Tibial nerve (tissue), 4 donors: ENCODE measurements at places on chromosomes 4 and X.

- DNase-seq: no peak
Observed at GRCh38 chrX:48509245-48509590, 426 bp downstream of the PORCN start.

DNA sequence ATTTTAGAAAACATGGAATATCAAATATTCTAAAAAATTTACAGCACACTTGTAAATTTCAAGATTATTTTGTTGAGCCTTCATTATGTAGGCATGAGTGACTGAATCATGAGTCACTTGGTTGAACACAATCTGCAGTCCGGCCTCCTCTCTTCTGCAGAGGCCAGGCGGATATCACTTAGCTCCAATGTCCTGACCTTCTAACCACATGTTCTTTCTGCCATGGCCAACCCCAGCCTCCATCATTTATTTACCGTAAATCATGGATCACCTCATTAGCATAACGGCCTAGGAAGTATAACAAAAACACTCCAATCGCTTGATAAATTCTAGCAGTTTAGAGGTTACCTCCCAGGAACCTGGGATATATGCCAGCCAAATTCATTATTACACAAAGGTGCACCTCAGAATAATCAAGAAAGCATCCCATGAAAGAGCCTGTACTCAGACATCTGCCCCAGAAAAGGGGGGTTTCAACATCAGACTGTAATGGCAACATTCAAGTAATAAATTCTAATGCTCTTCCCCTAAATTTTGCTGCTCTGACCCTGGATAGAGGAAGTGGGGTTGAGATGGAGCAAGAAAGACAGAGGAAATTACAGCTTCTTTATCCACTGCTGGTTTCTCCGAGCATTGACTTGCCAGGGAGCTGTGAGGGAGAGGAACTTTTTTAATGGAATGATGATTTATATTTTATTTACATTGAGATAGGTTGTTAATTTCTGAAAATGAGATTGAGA, 2153.6 kb upstream of the AGA start:
- no peak for DNase-seq

DNA sequence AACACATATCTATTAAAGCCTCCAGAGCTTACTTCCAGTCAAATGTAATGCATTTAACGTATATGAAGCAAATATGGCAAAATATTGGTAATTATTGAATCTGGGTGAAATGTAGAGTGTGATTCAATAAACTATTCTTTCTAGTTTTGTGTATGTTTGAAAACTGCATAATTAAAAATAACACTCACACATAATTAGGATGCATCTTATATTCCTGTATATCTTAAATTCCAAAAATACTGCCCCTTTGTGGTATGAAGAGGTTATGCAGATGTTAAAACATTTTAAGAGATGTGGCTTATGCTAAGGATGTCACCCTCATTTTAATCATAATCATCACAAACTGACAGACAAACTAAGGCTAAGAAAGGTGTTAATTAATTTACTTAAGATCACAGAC, 182.9 kb downstream of the COX18 start:
- DNase-seq: no peak

DNA sequence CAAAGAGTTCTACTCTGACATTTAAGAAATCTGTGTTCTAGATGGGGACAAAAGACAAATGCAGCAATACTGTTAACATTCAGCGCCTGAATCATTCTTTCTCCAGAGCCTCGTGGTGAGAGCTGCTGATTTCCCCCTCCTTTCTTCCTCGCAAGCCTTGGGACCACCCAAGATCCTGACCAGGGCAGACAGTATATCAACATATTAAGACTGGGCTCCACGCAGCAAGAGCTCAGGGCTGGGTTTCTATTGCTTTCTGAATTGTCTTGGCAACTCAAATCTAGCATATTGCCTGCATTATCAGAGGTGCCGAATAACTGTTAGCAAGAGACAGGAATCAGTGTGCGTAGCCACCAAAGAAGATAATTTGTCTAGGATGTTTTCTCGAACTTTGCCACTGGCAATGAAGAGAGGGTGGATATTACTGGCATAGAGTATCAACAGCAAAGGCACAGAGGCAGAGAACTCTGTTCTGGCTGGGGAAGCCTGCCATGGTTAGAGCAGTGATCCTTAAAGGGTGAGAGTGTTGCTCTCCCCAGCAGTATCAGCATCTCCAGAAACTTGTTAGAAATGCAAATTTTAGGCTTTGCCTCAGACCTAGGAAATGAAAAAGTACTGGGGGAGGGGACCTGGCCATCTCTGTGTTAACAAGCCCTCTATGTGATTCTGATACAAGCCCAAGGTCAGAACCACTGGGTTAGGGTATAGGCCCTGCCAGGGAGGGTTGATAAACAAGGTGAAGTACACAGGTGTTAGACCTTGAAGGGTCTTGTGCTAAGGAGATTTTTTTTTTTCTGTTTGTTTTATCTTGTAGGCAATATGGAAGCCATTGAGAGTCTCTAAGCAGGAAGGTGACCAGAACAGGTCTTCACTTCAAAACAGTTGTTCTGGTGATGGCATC, 46.2 kb upstream of the MID1IP1 start:
- DNase-seq: no peak
